ENCODE measurements at places on chromosomes 2 and 18.

DNA sequence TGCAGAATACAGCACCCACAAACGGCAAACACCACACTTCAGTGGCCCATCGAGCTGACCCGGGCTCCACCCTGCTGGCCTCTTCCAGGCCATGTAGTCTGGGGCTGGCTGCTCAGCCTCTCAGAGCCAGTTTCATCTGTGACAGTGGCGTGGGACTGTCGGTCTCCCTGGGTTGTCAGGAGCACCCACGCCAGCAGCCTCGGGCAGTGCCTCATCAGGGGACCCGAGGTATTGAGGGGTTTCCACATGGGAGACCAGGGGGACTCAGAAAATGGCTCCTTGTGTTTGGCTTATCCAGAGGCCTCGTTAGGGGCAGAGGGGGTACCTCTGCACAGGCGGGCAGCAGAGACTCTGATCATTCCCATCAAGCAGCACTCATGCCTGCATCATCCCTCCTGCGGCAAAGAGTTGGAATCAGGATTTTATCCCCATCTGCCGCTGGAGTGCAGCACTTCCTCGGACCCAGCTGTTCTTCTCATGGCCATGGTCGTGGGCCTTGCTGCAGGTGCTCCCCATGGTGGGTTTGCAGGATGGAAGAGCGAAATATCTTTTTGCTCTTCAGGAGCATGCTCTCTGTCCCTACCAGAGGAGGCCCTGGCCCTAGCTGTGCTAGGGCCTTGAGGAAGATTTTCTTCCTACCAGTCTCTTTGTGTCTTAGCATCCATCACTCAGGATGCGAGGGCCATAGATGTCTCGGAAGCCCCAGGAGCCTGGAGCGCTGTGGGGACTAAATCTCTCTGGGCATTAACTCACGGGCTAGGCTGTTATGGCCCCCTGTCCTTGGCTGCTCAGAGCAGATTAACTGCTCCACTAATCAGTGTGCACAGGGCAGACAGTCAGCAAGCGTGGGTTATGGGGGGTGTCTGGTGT lies 100.8 kb downstream of the CLIP4 start:
- DNase-seq, result no peak

- DNase-seq, result no peak
Measured at GRCh38 chr2:217893440-217893839, 109.4 kb downstream of the TNS1 start.

DNA sequence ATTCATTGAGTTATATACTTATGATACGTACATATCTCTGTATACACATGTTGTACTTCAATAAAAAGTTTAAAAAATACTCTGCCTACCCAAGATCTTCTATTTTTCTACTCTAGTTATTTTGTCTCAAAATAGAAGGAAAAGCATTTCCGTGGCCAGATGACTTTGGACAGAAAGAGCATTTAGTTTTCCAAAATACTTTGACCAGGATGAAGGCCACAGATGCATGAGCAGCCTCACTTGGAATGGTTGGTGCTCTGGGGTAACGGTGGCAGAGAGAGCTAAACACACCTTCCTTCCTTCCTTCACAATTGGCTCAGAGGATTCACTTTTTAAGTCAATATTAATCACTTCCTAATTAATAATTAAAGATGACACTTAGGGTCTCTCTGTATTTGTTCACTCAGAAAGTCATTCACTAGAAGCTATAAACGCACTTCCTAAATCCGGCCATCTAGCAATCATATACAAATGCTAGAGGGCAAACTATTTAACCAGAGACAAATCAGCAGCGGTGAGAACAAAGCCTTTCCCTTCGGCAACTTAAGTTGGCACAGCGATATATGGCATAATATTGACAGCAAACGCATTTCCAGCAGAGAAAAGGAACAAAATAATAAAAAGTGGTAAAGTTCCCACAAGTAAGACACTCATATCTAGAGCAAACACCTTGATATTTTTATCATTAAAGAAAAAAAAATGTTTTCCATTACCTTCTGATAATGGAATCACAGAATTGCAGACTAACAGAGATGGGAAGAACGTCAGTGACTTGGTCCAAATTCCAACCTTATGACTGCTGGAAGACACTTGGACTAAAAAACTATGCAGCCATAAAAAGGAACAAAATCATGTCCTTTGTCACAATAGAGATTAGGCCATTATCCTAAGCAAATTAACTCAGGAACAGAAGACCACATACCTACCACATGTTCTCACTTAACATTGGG lies 55.9 kb upstream of the NARS1 start:
- DNase-seq, result no peak

- no peak for DNase-seq
Measured at GRCh38 chr18:6891788-6892187, 162.3 kb downstream of the ARHGAP28 start.

All from stimulated activated CD4-positive, alpha-beta T cell treated with anti-CD3 and anti-CD28 coated beads, Interleukin-1b, Interleukin-23, amount 100 ng/mL, for 1 hour (primary cell).